Left cardiac atrium (tissue), 4 donors: ENCODE measurements at places on chromosomes 16 and 17. TPM values are rescaled to one million over a fixed set of nuclear protein-coding genes. Genes with fewer than 3 reads are reported as not detected.

KRTAP4-6 gene
- not detected for total RNA-seq

HSPB9 gene
- 0.24 TPM for total RNA-seq

SLC52A1 gene
- total RNA-seq = 0.10 TPM

PTX4 gene
- total RNA-seq = not detected

NLRC3 gene
- total RNA-seq = 0.81 TPM

PDE6G gene
- total RNA-seq = not detected

MYH2 gene
- total RNA-seq = not detected

EARS2 gene
- 19.3 TPM for total RNA-seq
